Activated CD4-positive, alpha-beta memory T cell treated with anti-CD3 and anti-CD28 coated beads for 36 hours (primary cell): ENCODE measurements at places on chromosomes 16 and 17.

- DNase-seq: no peak
Observed at GRCh38 chr17:72710202-72710601, 382.3 kb downstream of the SLC39A11 start.

DNA sequence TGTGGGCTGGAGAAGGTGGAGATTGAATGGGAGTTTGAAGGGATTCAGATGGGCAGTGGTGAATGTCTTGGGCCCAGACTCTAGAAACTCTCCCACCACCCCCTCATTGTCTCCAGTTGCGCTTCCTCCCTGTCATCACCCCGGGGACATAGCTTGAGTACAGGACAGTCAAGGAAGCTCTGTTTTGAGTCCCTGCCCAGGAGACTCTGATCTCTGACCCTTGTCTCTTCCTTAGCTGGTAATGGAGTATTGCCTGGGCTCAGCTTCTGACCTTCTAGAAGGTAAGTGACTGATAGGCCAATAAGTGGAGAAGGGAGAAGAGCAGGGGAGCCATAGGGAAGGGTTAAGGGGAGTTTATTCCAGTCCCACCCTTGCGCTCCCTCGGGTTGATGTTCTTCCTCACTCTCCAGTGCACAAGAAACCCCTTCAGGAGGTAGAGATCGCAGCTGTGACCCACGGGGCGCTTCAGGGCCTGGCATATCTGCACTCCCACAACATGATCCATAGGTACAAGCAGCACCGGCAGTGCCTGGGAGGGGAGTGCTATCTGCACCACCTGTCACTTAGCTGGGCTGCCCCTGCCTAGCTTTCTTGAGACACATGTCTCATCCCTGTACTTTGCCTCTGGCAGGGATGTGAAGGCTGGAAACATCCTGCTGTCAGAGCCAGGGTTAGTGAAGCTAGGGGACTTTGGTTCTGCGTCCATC is 5.0 kb downstream of the TAOK2 start:
- DNase-seq: no peak

DNA sequence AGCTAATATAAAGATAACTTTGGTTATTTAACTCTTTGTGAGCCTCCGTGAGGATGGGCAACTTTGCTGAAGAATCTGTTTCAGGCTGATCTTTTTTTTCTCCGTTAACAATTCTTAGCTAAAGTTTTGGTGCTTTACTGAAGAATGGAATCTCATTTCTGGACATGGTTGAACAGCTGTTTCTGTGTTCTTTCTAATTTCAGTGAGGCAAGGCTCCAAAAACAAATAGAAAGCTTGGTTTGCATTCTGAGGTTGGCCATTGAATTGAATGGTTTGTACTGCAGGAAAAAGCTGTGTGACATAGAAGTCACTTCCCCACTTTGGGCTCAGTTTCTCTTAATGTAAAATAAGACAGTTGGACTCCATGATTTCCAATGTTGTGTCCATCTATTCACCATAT is 22.3 kb upstream of the HLF start:
- DNase-seq: no peak

DNA sequence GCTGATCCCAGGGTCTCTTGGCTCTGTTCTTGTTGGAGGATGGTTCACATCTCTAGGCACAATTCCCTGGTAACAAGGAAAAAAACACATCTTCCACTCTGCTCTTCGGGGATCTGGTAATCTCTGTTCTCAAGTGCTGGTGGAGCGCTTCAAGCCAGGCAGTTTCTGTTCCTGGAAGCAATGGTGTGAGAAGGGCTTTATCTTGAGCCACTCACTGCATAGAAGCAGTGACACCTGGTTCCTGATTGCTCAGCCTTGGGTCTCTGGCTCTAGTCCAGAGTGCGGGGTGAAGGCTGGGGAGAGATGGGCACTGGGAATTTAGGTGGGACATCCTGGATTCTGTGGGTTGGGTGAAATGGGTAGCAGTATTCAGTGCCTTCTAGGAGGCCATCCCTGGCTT is 14.1 kb downstream of the AKAP1 start:
- DNase-seq: no peak

DNA sequence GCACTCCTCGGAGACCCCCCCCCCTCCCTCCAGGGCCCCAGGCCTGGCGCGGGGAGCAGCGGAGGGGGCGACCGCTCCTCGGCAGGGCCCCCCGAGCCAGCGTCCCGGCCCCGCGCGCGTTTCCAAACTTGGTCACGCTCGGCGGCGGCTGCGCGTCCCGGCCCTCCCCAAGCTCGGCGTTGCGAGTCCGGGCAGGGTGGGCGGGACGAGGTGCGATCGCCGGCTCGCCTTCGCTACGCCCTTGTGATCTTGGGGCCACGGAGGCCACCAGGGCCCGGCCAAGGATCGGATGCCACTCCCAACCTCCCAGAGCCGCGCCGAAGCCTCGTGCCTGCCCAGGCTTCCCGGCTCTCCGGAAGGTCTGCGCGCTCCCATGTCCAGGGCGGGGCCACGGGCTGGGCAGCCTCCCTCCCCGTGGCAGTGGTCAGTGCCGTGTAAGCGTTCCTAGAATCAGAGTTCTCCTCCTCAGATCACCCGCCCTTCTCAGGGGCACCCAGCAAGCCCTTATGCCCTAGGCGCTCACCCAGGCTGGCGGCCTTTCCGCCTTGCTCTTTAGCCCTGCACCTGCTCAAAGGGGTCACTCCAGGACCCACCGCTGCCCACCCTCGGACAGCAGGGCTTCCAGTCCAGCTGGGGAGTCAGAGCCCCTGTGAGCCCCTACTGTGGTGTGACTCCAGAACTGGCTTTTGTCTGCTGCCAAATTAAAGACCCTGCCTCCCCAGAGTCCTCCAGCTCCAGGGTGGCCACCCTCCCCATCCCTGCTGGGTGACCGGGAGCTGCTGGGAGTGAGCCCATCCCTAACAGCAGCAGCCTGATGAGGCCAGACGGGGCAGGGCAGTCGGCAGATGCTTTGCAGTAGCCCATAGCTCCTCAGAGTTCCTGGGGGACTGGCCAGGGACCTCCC is 12.2 kb upstream of the MRPS23 start:
- DNase-seq: no peak

- no peak for DNase-seq
Observed at GRCh38 chr17:32494621-32495358, 8.0 kb downstream of the CDK5R1 start.

DNA sequence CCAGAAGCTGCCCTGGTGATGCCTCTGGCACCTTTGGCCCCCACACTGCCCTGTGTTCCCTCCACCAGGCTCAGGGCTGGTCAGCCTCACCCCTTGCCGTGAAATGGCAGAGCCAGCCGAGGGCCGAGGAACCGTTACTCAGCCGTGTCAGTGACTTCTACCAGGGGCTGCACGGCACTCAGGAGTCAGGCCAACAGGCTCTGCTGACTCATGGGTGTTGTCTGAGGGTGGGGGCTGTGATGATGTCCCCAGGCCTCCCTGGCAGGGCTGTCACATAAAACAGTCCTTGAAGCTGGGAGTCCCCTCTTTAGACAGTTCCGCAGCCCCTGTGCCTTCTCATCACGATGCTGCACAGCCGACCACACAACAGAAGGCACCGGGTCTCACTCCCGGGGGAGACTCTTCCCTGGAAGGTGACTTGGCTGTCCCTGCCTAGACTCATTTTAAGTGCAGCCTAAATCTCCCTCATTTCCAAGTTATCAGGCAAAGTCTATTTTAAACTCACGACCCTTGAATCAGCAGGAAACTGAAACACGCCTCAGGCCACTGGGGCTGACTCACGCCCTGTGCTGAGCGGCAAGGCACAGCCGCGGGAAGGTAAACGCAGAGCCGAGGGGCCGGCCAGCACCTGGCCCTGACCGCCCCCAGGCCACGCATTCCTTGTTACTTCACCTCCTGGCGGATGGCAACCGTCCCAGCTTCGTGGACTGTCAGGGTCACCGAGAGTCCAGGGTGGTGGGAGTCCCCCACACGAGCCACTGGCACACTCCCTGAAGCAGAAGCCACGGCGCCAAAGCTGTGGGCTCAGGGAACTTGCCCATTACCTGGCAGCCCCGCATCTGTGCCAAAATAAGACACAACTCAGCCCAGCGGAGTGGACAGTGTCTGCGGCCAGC is 102.6 kb downstream of the ZNF778 start:
- DNase-seq: peak; percentile 74

- no peak for DNase-seq
Observed at GRCh38 chr16:50428116-50428515, 59.3 kb upstream of the BRD7 start.

- no peak for DNase-seq
Observed at GRCh38 chr16:88344411-88345030, 38.2 kb upstream of the ZNF469 start.

- DNase-seq: peak; percentile 32
Observed at GRCh38 chr17:66494023-66494803, 191.8 kb downstream of the PRKCA start.

DNA sequence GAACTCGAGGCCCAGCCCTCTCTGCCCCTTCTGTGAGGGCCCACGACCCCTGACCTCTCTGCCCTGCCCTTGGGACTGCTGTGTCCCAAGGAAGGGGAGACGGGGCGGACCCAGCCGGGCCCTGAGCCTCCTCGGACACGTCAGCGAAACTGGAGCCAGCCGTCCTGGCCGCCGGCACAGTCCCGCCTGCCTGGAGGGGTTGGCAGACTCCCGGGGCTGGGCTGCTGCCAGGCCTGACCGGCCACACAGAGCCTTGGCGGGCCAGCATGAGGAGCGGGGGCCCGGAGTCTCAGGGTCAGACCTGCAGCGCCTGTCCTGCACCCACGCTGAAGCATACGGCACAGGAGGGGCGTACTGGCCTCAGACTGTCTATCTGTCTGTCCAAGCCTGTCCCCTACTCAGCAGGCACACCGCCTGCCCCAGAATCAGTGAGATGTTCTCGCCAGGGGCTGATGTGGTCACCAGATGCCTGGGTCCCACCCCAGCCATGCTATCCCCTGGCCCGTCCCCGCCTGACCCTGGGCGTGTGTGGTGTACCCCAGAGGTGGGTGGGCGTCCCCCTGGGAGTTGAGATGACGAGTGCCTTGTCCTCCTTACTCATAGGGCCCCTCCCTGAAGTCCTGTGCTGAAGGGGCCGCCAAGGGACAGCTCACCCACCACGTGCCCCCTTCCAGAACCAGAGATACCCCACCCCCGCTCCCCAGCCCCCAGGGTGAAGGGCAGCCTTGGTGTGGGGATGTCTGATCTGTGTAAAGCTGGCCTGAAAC is 4.7 kb downstream of the VASN start:
- no peak for DNase-seq

GRCh38 chr17:62703261-62703775 is 75.8 kb downstream of the MRC2 start:
- peak; percentile 48 for DNase-seq

- DNase-seq: no peak
Observed at GRCh38 chr17:75266316-75267152, 4.5 kb downstream of the MIF4GD start.

- DNase-seq: no peak
Observed at GRCh38 chr17:21592774-21593173, 99.5 kb upstream of the KCNJ18 start.

DNA sequence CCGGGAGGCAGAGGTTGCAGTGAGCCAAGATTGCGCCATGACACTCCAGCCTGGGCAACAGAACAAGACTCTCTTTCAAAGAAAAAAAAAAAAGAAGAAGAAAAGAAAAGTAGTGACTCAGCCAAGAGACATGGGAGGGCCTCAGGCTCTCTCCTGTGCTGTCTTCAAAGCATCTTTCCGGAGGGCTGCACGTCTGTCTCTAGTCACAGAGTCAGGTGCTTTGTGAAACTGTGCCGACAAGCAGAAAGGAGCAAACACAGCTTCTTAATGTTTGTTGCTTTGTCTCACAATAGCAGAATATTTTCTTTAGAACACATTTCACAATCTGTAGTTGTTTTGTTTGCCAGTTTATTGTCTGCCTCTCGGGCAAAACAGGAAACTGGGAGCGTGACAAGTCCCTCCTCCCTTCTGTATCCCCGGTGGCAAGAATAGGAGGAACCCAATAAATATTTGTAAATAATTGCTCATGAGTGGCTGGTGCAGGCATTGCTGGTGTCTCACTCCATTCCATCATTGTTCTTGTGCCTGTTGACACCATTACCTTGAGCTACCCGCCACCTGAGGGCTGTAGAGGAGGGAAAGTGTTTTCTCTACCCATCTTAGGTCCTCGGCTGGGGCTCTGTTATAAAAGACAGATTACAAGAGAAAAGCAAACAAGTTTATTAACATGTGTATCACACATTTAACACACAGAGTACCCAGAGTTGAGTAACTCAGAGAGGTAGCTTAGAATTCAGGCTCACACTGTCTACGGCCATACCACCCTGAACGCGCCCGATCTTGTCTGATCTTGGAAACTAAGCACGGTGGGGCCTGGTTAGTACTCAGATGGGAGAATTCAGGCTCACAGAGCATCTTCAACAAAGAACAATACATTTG is 5.5 kb downstream of the GAST start:
- DNase-seq: peak; percentile 29

GRCh38 chr17:45709728-45710288 is 74.3 kb upstream of the CRHR1 start:
- no peak for DNase-seq

DNA sequence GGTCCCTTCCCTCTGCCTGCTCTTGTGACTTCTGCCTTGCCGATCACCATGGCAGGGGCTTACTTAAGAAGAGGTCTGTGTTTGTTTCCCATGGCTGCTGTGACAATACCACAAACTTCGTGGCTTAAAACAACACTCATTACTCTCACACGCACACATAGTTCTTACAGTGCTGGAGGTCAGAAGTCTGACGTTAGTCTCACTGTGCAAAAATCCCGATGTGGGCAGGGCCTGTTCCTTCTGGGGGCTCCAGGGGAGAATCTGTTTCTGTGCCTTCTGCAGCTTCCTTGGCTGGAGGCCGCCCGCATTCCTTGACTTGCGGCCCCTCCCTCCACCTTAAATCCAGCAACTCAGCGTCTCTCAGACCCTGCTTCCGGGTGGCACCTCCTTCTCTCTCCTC is 249.2 kb upstream of the GSE1 start:
- DNase-seq: no peak

DNA sequence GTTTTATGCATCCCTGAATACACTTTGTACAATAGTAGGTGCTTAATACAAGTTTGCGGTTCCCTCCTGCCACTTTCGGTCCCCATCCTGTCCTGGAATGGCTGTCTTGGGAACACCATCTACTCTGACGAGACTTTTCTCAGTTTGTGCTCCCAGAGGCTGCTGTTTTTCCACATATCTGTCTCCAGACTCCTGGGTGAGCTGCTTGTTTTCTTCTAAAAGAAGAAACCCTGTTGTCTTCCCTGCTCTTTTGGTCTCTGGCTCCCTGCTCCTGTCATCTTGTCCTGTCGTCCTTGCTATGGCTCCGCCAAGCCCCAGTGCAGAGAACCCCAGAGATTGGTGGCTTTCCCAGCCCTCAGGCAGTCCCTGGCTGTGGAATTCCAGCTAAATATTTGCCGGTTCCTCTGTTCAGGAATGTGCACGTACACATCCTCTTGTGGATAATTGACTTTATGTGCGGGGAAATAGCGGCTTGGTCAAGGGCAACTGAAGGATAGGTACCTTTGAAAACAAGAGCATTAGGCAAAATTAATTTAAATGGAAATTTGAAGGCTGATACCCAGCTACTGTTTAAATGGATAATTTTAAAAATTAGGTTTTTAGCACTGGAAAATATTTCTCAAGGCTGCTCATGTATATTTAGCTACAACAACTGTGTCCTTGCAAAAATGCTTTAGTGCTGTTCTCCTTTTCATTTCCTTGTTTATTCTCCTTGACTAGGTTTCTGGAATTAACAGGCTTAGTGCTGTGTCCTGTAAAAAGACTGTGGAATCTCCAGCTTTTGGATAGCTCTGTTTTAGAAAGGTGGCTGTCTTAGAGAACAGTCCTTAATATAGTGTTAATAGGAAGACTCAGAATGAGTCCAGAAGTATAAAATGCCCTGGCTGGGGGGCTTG is 50.2 kb upstream of the SLC12A3 start:
- no peak for DNase-seq
